Activated CD4-positive, alpha-beta T cell treated with anti-CD3 and anti-CD28 coated beads for 48 hours (primary cell): ENCODE measurements at places on chromosomes 5 and 9.

DNA sequence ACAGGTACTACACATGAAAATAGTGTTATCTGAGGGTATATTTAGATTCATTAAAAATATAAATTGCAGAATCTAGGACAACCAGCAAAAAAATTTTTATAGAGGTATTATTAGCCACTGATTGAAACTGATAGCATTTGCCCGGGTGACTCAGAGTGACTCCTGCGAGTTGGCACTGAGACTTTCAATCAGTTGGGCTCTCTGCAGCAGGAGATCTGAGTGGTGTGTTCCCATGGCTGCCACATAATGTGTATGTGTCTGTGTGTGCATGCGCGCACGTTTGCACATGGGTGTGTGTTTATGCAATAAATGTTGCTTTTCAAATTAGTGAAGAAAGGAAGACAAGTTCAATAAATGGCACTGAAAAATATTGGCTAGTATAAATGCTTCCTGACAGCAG, 100.1 kb upstream of the MRPS30 start:
- DNase-seq, result no peak

GRCh38 chr5:38673671-38674071, 117.2 kb upstream of the LIFR start:
- no peak for DNase-seq

- DNase-seq, result no peak
These were observed 84.9 kb upstream of the ZNF169 start for GRCh38 chr9:94174164-94174563.

GRCh38 chr5:54272746-54273145, 37.6 kb downstream of the ARL15 start:
- DNase-seq, result no peak

- no peak for DNase-seq
These were observed 28.7 kb downstream of the PNPLA7 start for GRCh38 chr9:137521405-137521985.

- no peak for DNase-seq
These were observed 6.7 kb upstream of the SPATA31E1 start for GRCh38 chr9:87875831-87876545.

DNA sequence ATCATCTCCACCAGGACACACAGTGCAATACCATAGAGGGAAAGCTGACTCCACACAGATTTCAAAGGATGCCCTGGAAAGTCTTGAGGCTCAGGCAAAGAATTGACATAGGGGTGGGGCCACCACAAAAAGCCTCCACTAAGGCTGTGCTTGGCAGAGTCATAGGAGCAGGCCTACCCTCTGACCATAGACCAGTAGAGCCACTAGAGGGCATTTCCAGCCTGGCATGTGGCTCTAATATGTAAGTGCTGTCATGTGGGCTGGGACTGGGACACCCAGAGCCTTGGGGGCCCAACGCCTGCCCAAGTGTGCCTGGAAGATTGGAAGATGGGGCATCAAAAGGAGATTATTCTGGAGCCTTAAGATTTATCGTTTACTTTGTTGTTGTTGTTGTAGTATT, 726.0 kb downstream of the DNAH5 start:
- DNase-seq, result no peak

DNA sequence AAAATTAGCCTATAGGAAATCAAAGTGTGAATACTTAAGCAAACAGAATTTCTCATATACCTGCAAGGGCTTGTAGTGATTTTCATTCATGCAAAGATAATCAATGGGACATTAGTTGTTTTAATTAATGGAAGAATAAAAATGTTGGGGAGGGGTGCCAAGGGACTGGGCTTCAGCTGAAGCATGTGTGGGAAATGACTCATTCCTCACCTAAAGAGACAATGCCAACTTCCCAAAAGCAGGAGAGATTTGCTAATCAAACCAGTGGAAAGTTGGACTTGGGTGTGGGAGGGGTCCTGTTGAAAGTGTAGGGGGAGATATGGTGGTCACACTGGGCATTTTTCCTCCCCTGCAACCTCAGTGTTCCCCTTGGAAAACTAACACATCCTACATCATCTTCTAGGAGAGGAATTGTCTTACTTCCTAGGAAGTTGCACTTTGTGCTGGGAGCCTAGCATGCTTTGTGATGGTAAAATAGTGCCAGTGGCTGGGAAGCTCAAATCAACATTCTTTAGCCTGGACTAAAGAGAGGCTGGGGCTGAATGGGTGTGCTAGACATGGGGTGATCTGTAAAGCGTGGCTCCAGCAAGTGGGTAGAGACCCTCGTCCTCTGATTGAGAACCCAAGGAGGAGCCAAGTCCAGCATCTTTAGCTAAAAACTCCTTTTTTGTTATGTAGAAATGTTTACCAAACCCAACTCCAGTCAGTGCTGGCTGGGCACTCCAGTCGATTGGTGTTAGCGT, 6.4 kb upstream of the LHX2 start:
- no peak for DNase-seq

DNA sequence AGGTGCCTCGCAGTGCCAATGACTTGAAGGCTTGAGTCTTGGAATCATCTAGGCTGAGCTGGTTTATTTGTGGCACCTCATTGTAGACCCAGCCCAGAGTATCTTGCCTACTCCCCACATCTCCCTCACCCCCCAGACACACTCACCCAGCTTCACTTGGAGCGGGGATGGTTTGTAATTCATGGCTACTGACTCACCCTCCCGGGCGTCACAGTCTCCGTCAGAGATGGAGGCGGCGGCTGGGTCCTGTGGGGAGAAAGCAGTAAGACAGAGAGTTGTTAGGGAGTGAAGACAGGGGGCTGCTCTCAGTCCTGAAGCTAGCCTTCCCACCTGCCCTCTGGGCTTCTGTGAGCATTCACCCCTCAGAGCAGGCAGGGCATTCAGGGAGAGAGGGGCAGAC, 29.0 kb upstream of the MYORG start:
- DNase-seq, result no peak

DNA sequence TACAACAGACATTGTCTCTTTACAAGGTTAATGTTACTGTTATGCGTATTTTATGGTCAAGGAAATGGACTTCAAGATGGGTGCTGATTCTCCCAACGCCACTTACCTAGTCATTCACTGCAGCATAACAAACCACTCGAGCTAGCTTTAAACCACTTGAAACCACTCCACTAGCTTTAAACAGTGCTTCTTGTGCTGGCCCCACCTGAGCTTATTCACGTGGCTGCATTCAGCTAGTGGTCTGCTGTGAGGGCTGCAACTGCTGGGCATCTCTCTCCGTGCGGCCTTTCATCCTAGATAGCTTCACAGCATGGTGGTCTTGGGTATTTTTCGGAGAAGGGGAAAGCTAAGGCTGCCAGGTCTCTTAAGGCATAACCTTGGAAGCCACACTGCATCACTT, 3.5 kb upstream of the HRH2 start:
- DNase-seq, result no peak

GRCh38 chr9:33781736-33782135, 13.6 kb upstream of the PRSS3 start:
- no peak for DNase-seq

DNA sequence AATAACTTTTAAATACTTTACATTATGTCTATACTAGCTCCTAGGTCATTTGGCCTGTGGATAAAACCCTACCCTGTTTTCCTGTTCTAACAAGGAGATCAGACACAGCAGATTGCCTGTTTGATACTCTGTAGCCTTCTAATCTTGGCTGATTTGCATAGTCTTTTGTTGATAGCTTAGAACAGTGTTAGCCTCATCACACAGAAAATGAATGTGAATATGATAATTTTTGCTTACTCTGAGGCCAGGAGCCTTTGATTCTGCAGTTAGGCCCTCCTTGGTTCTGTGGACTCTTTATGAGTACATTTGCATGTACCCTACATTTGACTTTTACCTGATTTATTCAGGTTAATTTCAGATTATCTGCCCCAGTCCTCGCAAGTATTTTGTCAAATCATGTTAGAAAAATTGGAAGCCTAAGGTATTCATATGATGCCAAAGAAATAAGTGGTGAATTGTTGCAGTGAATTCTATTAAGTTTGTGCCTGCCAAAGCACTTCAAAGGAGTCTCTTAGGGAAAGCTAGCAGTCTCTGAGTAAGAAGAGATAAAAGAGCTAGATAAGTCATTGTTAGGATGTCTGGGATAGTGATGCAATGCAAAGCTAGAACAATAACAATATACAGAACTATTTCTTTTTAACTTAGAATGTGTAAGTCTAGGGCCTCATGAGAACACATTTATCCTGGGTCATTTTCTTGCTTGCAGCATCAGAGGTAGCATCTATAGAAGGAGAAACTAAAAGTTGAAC, 56.4 kb downstream of the SCAMP1 start:
- DNase-seq, result no peak

DNA sequence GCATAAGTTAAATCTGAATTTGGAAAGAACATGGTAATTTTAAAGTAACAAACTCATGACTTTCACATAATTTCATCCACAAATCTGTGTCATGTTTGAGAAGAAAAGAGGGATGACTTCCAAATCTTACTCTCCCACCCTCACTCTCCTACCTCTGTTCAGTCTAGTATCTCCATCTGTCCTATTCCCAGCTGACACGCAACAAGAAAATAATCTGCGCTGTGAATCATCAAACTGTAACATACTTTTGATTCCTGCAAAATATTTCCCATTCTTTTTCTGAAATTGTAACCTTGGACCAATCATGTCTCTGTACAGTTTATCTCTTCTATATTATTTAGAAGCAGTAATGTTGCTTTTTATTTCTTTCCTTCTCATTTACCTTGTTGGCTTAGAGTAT, 91.4 kb downstream of the SLC12A2 start:
- no peak for DNase-seq

GRCh38 chr5:54607006-54607405, 89.4 kb downstream of the SNX18 start:
- DNase-seq, result no peak

- DNase-seq, result peak; percentile 43
These were observed 789 bp downstream of the COL27A1 start for GRCh38 chr9:114155995-114156656.

GRCh38 chr9:133485531-133486260, 6.8 kb upstream of the SLC2A6 start:
- no peak for DNase-seq

DNA sequence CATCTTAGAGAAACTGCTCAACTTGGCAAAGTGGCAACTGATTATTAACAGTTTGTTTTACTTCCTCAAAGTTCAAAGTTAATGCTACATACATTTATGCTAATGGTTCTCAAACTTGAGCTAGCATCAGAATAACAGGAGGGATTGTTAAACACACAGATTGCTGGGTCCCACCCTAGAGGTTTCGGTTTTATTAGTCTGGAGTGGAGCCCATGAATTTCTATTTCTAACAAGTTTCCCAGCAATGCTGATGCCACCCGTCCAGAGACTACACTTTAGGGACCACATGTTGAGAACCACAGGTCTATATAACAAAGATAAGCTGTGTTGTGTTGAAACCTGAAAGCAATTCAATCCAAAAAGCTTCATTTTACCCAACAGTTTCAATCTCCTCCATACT, 95.3 kb downstream of the FBXW11 start:
- no peak for DNase-seq

DNA sequence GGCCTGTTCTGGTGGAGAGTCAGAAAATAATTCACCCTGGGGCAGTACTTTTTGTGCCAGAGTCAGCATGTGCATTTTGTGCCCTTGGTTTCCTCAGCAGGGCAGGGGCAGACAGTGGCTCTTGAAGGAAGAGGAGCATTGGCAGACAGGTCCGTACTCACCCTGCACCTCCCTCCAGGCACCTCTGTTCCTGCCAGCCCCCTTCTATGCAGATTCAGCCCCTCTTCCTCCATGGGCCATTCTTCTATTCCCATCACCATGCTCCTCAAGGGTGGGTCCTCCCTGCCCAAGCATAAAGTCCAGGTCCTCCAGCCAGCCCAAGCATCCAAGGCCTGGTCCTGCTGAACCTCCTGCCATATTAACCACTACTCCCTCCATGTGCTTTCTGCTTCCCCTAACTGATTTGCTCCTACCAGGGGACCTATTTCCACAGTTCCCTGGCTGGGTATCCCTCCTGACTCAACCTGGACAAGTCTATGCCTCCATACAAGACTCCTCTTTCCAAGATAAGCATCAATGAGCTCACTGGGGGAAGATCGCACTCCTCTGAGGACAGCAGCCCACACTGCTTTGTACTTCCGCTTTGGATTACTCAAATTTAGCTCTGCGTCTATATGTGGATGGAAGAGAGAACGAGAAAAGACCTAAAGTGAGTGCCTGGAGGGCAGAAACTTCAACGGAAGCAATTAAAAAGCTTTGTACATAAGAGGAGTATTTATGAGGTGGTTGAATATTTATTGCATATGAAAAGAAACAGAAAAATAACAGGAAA, 9.3 kb upstream of the ACSL6 start:
- peak; percentile 42 for DNase-seq

- no peak for DNase-seq
These were observed 200.0 kb downstream of the AUH start for GRCh38 chr9:91161465-91162300.

DNA sequence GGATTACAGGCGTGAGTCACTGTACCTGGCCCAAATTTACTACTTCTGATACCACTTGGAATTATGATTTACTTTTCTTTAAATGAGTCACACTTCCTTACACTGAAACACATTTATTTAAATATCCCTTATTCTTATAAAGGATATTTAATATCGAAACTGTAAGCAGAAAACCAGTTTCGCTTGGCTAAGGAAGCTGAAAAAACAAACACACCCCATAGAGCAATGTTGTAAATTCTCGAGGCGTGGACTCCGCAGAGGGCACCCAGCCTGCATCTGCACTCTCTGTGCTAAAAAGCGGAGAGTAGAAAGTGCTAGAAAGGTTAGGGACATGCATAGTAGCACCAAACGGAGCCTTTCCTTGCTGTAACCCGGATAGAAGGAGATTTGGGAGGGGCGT, 86.5 kb downstream of the HMCN2 start:
- no peak for DNase-seq

DNA sequence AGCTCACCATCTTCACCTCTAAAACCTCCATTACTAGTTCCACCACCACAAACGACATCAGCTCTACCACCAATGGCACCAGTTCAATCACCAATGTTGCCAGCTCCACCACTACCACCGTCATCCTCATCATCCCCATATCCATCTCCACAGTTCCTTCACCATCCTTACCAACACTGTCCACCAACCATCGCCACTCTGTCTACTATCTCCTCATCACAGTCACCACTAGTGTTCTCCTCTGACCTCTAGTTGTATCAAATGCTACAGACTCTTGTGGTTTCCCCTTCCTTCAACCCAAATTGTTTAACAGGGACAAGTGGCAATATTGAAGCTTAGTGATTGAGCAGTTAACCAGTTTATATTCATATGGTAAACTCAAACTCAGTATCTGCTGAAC, 182.6 kb downstream of the CAAP1 start:
- no peak for DNase-seq

DNA sequence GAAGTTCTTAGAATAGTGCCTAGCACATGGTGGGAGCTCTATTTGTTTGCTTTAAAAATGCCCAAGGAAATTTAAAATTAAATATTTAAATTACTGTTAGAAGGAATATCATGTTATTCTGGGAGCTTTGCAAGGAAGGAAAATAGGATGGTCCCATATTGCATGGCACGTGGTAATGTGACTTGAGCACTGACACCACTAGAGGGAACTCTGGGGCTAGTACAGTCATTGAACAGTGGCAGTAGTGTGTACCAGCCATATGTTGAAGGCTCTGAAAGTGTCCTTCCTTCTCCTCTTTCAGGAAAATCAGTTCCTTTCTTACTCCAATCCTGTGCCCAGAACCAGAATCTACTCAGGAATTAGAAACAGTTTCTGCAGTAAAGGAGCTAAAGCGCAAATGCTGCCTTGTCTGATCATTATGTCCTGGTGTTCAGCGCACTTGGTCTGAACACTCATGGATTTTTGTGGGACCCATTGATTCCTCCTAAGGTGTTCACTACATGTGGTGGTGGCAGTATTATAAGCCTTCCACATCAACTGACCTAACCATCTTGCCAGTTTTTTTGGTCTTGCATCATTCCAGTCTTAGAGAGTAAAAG, 54.1 kb downstream of the GDA start:
- DNase-seq, result peak; percentile 4

- DNase-seq, result no peak
These were observed 109.4 kb downstream of the C5orf15 start for GRCh38 chr5:133859073-133859472.
